ENCODE measurements at places on chromosomes 5 and 9. TPM values are rescaled to one million over a fixed set of nuclear protein-coding genes. Genes with fewer than 3 reads are reported as not detected.

NR2F1 gene
- polyA plus RNA-seq = 199 TPM

TLN1 gene
- polyA plus RNA-seq = 164 TPM

DNA sequence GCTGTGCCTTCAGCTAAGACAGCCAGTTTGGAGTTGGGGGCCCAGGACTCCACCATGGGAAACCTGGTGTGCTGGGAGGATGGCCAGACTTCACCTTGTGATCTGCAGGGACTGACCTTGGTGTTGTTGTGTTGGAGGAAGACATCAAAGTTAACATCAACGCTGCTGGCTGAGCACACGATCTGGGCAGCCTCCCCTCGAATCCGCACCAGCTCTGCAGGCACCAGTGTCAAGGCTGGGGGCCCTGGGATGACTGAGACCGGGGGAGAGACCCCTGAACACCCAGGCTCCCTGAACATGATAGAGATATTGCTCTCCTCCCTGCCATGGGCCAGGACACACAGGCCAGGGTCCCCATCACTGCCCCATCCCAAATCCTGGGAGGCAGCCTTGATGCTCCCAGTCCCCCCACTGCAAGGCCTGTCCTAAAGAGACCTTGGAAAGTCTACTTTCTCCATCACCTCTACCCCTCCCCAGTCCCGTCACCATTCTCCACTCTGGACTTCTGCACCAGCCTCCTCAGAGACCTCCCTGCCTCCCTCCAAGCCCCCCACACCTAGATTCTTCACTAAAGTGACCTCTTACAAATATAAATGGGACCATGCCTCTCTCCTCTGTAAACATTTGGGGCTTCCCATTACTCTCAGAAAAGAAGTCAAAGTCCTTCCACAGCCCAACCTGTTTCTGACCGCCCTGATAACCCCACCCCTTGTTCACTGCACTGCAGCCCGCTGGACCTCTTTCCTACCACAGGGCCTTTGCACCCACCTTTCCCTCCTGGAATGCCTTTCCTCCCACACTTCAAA, 8.2 kb downstream of the CSF1R start:
- no peak for DNase-seq

GRCh38 chr5:117776977-117777376, 1202.4 kb upstream of the SEMA6A start:
- DNase-seq = no peak

DNA sequence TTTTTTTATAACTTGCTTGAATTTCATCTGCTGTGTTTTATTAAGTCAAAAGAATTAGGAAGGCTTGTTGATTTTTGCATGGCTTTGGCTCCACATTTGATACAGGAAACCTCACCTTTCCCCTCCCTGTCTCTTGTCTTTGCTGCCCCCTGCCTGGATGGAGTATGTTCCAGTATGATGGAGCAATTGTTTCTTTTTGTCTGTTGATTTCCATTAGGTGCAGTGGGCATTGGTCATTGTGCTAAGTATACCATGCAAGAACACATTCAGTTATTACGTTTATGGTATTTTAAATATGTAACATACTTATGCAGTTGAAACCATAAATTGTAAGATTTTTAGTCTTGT, 19.6 kb downstream of the TJP2 start:
- no peak for DNase-seq

- DNase-seq = no peak
Observed at GRCh38 chr5:68431601-68432337, 216.2 kb downstream of the PIK3R1 start.

DNA sequence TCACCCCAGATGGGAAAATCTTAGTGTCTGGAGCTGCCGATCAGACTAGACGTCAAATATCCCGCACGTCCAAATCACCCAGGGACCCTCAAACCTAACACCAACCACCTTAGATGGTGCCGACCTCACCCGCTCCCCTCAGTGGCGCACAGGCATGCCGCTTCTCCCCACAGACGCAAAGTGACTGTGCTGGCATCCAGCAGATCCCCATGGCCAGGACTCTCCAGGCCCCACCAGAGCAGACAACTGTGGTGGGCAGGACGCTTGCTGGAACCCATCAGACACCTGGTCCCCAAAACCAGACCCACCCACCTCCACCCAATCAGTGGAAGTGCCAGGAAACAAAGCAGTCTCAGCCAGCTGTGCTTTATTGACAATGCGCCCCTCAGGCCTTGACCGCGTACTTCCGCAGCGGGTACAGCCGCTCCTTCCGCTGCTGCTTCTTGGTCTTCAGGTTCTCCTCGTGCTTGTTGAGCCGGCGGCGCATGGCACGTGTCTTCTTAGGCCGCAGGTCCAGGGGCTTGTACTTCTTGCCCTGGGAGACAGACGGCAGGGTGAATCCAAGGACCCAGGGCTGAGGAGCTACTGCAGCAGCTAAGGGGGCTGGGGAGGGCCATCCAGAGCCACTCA, 4.1 kb downstream of the RPL35 start:
- DNase-seq = no peak

All from renal pelvis (tissue), 12 donors.